ENCODE measurements at places on chromosomes 7 and 10.

DNA sequence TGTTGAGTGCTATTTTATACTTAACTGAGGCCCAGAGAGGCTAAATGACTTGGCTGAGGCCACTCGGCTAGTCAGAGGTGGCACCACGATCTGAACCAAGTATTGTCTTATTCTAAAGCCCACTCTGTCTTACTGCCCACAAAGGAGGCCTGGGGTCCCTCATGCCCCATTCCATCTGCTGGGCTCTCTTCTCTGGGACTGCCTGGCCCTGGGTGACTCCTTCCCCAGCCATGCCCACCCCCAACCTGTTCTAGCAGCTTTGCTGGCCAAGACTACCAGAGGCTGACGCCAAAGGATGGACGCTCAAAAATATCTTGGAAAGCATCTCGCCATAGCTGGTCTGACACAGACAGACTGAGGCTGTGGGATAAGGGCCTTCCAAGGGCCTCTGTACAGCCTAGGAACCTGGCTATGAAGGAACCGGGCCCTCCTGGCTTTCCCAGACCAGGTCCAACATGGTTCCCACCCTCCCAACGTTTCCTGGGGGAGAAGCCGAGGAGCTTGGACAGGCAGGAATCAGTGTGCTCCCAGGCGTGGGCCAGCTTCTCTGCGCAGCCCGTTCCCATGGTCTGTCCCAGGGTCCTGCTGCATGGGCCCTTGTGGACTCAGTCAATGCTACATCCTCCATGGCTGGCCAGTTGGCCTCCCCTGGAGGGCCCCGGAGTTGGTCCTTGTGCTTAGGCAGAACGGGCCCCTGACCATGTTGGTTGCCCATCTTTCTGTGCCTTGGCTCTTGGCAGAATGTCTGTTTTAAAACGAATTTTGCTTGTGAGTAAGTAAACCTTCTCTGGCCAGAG lies 11.7 kb downstream of the HSPA12A start:
- peaks cover 16% of the 10 kb centered on the region for H3K27me3 ChIP-seq
- DNase-seq, result no peak
- no peaks in the 10 kb centered on the region for H3K36me3 ChIP-seq
- H3K4me3 ChIP-seq, result no peak overlapping the region
- H3K27ac ChIP-seq, result no peak overlapping the region
- peaks cover 2% of the 10 kb centered on the region for H3K4me1 ChIP-seq

DNA sequence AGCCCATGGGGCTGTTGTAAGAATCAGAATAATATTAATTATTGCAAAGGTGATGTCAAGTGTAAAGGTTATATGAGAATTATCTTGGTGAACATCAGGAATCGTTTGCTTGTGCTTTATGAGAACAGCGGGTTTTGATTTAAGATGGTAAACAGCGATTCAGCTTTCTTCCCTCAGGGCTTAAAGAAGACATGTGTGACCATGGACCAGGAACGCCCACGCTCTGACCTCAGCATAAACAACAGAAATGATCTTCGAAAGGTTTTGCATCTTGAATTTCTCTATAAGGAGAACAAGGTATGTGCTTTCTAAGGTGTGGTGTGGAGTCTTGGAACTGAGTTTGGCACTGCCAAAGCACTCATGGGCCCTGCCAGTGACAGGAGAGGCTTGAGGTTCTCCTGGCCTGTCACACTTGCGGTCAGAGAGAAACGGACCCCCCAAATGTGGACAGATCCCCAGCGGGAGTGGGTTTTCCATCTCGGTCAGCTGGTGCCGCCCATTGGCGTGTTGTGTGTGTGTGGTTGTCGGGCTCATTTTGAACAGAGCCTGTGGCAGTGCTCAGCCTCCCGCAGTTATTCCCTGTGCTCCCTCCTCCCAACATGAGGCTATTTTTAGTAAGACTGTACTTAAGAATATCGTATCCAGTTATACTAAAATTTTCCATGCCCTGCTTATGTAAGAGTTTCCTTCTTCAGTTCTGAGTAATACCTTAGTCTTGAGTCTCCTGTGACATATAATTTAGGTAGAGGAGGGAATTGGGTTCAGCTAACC lies 7.2 kb downstream of the MINDY4 start:
- peaks cover 16% of the 10 kb centered on the region for H3K36me3 ChIP-seq
- H3K4me3 ChIP-seq, result no peak overlapping the region
- H3K27ac ChIP-seq, result no peak overlapping the region
- H3K27me3 ChIP-seq, result no peaks in the 10 kb centered on the region
- DNase-seq, result no peak
- H3K4me1 ChIP-seq, result no peaks in the 10 kb centered on the region

DNA sequence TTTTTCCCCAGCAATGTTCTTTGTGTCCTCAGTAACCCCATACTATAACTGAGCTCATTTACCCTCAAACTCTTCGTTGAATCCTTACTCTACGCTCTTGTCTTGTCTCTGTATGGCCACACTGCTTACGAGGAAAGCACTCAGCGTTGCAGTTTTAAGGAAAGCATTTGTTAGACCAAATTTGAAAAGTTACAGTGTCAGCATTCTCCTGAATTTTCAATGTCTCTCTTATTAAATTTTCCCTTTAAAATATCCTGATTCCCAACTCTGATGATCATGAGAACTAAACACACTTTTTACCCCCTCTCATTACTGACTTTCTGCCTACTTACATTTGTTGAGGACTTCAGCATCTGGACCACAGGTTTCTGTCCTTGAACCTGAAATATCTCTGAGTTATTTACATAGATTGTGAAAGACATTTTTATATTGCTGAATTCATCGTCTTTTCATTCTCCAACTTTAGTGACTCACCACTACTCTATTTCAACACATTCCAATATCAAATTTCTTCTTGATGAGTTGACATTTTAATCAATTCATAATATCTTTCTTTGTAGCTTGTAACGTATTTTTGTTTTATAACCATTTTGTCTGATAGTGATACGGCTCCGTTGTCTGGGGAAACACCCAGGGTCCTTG lies 19.8 kb upstream of the VWDE start:
- no peak overlapping the region for H3K27ac ChIP-seq
- no peak for DNase-seq
- no peak overlapping the region for H3K4me3 ChIP-seq
- no peaks in the 10 kb centered on the region for H3K4me1 ChIP-seq

DNA sequence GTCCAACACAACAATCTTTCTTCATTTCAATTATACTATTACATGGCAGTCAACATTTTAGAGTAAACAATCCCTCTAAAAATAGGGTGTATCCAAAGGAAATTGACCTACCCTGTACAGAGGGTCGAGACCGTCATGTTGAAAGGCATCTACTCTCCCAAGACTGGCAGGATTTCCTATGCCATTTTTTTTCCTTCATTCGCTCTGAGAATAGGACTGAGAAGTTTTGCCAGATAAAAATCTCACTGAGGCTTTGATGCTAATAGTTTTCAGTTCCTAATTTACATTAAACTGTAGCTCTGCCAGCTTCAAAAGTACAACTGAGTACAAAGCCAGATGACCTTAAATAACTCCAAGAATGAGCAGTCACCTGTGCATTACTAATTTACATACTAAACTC lies 84.5 kb upstream of the SEMA3C start:
- DNase-seq, result no peak
- H3K27me3 ChIP-seq, result no peaks in the 10 kb centered on the region
- H3K27ac ChIP-seq, result no peak overlapping the region
- H3K4me3 ChIP-seq, result no peak overlapping the region
- no peaks in the 10 kb centered on the region for H3K36me3 ChIP-seq
- H3K4me1 ChIP-seq, result peaks cover 33% of the 10 kb centered on the region
